ENCODE measurements at places on chromosomes 5 and 9.

GRCh38 chr9:38422555-38423260, 1.5 kb downstream of the IGFBPL1 start:
- DNase-seq: no peak

DNA sequence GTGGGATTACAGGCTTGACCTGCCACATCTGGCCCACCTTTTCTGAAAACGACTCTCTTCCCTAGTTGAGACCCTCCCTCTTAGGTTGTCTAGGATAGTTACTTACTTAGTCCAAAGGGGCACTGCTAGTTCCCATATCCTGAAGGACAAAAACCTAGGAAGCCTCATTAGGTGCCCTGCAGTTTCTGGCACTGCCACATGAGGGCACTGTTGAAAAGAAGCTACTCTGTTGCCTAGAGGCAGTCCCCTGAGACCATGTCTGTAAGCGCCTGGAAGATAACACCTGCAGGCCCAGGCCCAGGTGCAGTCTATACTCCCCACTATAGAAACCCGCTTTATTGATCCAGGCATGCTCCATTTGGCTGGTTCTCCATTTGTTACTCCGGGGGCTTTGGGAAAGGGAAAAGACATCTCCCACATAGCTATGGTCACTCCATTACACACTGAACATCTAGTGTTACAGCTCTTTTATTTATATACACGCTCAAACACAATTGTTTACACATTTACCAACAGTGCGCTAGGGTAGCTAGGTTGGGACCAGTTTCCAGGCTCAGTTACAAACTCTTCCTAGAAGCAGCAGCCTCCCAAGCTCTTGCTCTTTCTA, 73.4 kb upstream of the PPARGC1B start:
- peak; percentile 93 for DNase-seq

DNA sequence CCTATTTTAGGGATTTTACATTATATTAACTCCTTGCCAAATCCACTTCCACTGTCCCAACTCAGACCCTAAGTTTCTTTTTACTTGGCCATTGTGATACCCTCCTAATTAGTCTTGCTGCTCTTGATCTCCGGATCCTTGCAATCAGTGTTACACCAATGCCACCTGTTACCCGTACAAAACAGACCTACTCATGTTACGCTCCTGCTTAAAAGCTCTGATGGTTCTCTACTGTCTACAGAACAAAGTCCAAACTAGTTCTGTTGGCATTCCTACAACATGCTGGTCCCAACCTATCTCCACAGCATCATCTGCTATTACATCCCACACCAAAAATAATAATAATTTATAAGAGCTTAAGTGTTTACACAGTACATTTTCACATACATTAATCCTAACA, 9.8 kb downstream of the ECPAS start:
- DNase-seq: no peak

- no peak for DNase-seq
Observed at GRCh38 chr5:127400946-127401670, 110.5 kb downstream of the MEGF10 start.

- DNase-seq: no peak
Observed at GRCh38 chr9:137250329-137251193, 525 bp upstream of the STPG3 start.

DNA sequence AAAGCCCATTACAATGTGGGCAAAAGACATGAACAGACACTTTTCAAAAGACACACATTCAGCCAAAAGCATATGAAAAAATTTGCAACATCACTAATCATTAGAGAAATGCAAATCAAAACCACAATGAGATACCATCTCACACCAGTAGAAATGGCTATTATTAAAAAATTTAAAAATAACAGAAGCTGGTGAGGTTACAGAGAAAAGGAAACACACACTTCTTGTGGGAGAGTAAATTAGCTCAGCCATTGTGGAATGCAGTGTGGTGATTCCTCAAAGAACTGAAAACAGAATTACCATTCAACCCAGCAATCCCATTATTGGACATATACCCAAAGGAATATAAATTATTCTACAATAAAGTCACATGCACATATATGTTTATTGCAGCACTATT, 585.2 kb upstream of the TUSC1 start:
- no peak for DNase-seq

DNA sequence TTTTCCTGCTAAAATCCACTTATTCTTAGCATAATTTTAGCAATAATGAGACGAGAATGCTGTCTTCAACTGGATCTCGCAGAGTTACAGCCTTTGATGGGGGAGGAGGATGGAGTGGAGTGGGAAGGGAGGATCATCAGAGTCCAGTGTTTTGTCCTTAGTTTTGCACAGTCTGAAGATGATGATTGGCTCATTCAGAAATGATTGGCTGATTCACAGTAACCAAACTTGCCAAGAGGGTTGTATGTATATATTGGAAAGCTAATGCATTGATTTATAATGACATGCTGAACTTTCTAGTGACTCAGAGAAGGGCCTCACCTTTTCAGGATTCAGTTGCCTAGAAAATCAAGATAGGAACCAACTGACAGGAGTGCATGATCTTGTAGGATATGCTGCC, 448.0 kb downstream of the CCDC171 start:
- no peak for DNase-seq

GRCh38 chr9:16545639-16546038, 324.8 kb downstream of the BNC2 start:
- no peak for DNase-seq

DNA sequence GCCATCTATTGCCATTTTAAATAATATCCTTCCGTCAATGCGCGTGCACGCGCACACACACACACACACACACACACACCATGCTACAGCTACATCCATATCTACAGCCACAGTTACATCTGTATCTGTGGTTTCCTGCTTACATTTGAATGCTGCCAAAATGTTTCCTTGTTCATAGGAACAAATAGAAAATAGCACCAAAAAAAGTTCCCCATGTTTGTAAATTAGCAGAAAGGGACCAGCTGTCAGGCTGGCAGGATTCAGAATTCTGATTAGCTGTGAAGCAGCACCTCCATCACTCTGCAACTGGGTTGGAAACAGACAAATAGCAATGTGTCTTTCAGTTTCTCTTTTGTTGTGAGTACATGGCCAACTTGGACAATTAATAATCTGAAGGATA, 601.5 kb downstream of the IRX1 start:
- DNase-seq: no peak

DNA sequence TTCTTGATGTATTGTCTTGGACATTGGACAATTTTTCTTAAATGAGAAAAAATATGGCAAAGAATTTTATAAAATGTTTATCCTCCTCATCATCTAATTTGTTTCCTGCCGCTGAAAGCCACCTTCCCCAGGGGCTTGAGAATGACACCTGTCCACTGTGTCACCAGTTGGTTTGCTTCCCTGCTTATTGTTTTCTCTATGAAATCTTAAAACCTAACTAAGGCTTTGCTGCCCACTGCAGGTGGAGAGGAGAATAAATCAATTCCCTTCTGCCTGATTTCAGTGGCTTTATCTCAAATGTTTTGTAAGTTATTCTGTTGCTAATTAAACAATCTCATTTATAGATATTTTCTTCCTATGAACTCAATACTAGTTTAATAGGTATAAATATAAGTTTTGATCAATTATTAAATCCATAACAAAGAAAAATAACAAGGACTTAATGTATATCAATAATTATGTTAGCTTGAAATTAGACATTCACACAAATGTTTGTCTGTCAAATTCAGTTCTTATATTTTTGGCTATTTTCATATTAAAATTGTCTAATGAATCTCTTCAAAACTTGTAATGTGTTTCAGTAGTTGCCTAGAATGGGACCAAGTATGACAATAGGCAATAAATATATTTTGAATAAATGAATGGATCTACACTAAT, 822.5 kb downstream of the PTPRD start:
- DNase-seq: peak; percentile 26

DNA sequence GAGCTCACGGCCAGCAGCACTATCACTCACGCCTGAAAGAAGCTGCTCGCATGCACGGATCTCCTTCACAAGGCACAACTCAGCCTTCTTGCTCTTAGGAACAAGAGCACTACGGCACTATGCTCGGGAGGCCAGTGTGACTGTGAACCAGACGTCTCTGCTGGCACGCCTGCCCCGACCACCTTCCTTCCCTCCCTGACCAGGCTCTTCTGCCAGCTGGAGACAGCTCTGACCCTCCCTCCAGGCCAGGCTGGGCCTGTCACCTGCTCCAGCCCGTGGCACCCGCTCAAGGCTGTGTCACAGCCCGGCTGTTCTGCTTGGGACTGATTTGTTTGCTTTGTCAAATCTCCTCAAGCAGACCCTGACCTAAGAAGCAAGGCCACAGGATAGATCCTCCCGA, 7.0 kb downstream of the TBC1D9B start:
- no peak for DNase-seq

- no peak for DNase-seq
Observed at GRCh38 chr5:164175083-164175482, 669.7 kb downstream of the MAT2B start.

GRCh38 chr9:114155995-114156656, 789 bp downstream of the COL27A1 start:
- peak; percentile 52 for DNase-seq

GRCh38 chr9:124126648-124127646, 115.4 kb downstream of the LHX2 start:
- DNase-seq: peak; percentile 92

- no peak for DNase-seq
Observed at GRCh38 chr5:166768536-166768935, 1522.9 kb upstream of the WWC1 start.

DNA sequence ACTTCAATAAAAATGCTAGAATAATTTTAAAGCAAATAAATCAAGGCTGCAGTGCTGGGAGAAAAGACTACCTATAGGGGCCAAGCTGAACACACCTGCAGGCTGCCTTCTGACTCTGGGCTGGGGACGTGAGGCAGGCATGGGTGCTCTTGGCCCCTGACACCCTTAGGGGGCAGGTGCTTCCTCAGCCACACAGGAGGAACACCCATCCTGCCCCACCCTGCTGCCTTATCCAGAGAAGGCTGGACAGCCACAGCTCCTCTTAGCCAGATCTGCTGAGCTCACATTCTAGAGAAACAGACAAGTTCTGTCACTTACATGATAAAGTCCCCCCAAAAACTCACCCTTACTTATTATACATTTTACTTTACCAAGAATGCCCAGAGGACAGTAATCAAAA, 6.6 kb upstream of the LMX1B start:
- DNase-seq: no peak

- DNase-seq: peak; percentile 79
Observed at GRCh38 chr9:16154521-16155078, 601.8 kb downstream of the CCDC171 start.

- no peak for DNase-seq
Observed at GRCh38 chr5:154309371-154309745, 118.8 kb downstream of the GALNT10 start.

DNA sequence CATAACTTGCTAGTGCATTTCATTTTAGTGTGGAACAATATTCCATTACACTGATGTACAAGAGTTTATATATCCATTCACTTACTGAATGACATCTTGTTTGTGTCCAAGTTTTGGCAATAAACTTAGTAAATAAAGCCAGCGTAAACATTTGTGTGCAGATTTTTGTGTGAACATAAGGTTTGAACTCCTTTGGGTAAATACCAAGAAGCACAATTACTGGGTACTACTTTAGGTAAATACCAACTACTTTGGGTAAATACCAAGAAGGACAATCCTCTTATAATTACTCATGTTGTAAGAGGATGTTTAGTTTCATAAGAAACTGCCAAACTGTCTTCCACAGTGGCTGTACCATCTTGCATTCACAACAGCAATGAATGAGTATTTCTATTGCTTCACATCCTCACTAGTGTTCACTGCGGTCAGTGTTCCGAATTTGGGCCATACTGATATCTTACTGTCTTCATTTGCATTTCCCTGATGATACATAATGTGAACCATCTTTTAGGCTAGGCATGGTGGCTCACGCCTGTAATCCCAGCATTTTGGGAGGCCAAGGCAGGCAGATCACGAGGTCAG, 2.3 kb upstream of the SYK start:
- DNase-seq: no peak

DNA sequence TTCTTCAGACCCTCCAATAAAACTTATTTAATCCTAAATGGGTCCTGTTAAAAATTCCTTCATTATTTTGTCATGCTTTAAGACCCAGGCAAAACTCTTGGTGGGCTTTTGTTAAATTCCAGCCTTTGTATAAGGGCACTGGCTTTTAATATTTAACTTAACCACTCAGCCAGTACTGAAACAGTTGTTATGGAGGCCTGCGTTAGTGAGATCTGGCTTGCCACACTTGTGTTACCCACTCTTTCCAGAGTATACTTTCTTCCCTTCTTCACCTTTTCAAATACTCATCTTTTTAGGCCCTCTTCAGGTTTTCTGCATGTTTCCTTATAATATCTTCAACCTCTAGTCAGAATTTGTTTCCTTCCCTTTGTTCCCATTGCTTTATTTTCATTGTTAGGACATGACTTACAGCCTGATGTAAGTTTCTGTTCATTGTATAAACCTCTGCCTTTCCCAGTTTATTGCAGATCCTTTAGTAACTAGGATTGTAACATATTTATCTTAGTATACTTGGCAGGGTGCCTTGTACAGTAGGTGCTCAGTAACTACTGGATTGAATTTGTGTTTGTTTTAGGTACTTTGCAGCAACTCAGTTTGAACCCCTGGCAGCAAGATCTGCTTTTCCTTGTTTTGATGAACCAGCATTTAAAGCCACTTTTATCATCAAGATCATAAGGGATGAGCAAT, 48.8 kb downstream of the LNPEP start:
- DNase-seq: no peak

DNA sequence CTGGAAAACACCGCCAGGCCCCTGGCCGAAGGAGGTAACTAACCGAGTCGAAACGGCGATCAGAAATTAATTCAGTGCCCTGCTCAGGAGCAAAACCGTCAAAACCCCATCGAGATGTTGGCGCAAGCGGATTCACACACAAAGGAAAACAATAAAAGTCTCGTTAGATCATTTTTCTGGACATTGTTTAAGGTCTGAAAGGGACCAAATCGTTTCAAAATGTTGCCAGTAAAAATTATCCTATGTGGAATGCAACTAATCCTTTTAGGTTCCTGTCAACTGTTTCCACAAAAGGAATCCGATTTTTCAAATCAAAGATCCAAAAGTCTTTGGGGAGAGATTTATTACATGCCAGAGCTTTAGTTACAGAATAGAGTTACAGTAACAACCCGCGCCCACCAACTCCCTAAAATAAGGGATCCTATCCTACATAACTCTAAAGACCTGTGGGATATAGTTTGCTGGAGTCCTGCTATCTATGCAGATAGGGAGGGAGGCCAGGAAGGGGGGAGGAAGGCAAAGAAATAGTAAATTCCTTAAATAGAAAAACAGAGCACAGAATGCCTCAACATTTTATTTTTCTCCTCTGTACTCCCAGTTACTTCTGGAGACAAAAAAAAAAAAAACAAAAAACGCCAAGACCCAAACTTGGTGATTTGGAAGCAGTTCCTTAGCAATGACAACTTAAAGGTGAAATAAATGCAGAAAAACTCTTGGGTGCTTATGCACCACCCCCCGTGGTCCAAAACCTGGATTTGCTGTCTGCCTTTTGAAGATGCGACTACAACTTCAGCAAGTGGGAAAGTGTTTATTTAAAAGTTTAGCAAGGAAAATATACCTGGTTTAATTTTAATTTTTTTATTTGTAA, 10.6 kb downstream of the FOXD1 start:
- DNase-seq: no peak

- DNase-seq: no peak
Observed at GRCh38 chr5:72951671-72952468, 4.0 kb upstream of the FCHO2 start.

All from WTC11 (cell line).